Stimulated activated CD8-positive, alpha-beta memory T cell treated with anti-CD3 and anti-CD28 coated beads, Interleukin-4, amount 100 ng/mL, for 4 hours (primary cell): ENCODE measurements at places on chromosomes 4 and X.

DNA sequence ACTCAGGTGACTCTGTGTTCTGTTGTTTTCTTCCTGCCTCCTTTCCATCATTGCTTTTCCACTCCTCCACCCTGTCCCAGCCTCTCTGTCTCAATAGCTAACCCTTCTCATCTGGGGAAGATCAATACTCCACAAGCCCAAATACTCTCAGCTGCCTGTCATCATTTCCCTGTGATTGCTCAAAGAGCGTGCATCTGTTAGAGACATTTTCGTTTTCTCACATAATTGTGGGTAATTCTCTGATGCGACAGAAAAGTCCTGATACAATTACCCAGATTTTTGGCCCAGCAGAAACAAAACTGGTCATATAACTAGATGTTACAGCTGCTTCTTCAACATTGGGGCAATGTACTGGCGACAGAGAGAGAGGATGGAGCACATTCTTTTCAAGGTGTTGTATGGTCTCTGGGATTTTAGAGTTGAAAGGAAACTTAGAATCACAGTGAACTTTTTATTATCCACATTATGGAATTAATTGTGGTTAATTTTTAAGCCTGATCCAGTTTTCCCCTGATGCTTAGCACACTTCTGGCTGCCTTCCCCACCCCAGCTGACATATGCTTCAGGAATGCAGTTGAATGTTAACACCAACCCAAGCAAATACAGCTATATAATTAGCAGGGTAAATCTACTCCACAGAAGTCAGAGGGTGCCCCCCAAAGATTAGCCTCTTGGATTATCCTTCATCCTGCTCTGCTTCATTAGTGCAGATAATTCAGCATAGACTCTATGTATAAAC, 171.4 kb upstream of the ANXA3 start:
- no peak for DNase-seq

- no peak for DNase-seq
Measured at GRCh38 chr4:55358668-55359067, 12.6 kb downstream of the SRD5A3 start.

DNA sequence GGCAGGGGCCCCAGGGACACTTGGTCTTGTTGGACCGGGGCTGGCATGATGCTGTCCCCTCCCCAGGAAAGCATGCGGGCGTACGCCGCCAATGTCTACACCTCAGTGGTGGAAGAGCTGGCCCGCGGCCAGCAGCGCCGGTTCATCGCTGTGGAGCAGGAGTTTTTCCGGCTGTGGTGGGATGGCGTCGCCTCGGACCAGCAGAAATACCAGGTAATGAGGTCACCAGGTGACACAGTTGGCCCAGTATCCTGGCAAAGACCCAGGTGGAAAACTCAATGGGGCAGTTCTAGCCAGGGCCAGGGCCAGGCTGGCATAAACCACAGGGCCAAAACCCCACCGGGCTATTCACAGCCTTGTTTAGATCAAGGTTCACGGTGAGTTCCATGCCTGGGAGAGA, 1.5 kb downstream of the MAN2B2 start:
- DNase-seq, result no peak

GRCh38 chr4:48112017-48112667, 21.9 kb downstream of the TXK start:
- DNase-seq, result no peak

DNA sequence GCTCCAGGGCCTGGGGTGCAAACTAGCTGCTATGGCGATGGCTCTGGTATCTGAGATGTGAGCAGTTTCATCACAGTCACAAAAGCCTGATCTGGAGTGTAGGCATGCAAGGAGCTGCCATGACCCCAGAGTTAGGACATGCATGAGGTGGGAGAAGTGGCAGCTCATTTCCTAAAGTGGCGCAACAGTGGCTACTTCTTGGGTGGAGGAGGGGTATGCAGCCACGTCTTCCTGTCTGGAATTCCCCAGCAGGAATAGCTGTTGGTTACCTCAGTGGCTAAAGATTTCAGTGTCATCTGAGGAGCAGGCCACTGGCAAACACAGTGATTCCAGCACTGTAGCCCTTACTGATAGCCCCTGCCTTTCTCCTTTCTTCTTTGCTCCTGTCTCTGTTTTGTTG, 1382.5 kb downstream of the C4orf33 start:
- no peak for DNase-seq

DNA sequence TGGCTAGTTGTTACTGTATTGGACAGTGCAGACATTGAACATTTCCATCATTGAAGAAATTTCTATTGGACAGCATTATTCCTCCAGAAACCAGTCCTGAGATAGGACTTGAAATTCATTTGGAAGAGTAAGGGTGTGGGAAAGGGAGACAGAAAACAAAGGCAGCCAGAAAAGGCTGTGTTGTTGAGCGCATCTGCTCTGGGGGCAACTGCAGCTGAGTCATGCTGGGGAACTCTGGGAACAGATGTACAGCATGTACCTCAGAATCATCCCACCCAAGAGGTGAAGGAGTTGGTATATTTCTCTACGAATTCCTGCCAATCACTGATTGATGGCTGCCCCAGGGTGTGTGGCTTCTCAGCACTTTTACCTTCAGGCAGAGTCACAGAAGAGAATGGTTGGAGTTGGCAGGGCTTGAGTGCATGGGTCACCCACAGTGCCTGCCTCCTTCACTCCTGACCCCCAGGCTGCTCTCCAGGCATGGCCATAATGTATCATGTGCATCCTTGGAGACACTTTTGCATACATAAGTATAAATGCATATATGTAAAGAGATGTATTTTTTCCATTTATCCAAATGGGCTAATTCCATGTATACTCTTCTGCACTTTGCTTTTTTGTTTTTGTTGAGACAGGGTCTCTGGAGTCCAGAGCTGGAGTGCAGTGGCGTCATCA, 39.4 kb downstream of the GEMIN8 start:
- no peak for DNase-seq

- no peak for DNase-seq
Measured at GRCh38 chr4:91471280-91471679, 832.5 kb upstream of the GRID2 start.

GRCh38 chr4:55017406-55017805, 108.0 kb downstream of the KDR start:
- no peak for DNase-seq

DNA sequence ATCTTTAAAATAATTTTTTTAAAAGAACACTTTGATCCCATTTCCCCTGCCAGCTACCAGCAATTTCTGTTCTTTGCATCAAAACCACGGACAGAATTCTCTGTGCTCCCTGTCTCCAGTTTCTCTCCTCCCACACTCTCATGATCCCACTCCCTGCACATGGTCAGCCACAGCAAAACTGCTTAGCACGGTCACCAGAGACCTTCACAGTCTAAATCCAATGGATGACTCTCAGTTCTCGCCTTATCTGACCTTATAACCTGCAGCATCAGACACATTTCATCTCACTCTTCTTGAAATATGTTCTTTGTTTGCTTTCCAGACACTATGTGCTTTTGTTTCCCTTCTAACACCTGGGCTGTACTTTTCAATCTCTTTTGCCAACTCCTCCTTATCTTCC, 131.5 kb downstream of the NR3C2 start:
- DNase-seq, result no peak

GRCh38 chrX:716136-716535, 85.5 kb downstream of the SHOX start:
- no peak for DNase-seq

DNA sequence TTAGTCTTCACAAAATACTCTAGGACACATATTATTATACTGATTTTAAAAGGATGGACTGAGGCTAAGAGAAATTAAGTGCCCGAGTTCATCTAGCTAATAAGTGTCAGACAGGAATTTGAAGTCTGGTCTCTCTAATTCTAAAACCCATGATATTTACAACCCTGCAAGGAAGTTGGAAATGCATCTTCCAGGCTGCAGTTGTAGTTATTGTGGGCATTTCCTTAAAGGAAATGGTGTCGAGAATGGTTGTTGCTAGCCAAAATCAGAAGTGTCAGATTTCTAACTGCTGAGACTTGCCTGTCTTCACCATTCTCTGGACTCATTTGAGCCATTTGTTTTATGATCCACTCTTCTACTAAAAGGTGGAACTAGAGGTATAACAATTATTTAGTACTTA, 82.5 kb downstream of the FAT4 start:
- DNase-seq, result no peak

- no peak for DNase-seq
Measured at GRCh38 chr4:99683895-99684294, 26.3 kb upstream of the C4orf54 start.

GRCh38 chr4:79467246-79467932, 59.4 kb upstream of the GK2 start:
- DNase-seq, result no peak

GRCh38 chrX:109685656-109686078, 47.4 kb downstream of the ACSL4 start:
- DNase-seq, result no peak

DNA sequence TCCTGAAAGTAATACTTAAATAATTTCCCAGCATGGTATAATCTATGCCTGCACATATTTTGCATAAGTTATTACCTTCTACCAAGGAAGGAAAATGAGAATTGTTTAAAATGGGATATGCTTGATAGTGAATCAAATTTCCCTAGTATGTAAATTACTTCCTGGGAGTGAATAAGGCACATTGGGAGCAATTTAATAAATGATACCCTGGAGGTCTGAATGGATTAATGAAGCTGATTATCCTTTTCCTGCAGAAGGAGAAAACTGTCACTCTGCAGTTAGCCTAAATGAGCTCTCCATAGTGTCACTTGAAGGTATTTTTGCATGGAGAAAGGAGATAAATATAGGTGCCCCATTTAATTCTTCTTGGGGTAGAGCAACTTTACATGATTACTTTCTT, 2212.0 kb downstream of the PCDH7 start:
- DNase-seq, result no peak

DNA sequence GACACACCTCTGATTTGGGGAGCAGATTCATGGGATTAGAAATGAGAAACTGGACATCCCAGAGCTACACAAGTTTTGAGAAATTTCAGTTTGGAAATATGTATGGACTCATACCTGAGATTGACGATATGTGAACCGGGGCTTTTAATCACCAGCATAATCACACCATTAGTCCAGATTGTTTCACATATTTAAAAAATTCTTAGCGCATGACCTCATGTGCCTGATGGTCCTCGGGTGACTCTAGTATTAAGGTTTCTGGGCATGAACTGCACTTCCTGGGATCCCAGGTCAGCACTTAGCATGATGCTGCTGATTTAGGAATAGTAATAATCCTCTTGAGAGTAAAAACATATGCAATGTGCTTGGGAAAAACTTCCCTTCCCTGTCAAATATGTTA, 91.9 kb upstream of the BCOR start:
- no peak for DNase-seq

DNA sequence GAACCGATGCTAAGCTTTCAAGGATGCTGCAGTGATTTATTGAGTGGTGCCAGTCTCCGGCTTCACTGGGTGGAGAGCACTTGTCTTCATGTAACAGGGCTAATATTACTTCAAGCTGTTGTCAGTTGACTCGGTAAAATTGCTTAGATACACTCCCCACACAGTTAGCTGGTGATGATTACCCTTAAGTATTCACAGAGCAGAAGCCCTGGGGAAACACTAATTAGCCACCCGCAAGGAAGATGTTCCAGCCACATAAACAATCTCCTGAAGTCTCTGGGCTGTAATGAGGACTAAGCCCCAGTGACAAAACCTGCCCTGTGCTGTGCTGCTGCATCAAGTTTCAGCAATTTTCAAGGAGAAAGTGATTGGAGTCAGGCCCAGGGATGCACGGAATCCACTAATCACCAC, 37.3 kb upstream of the GK2 start:
- DNase-seq, result no peak

DNA sequence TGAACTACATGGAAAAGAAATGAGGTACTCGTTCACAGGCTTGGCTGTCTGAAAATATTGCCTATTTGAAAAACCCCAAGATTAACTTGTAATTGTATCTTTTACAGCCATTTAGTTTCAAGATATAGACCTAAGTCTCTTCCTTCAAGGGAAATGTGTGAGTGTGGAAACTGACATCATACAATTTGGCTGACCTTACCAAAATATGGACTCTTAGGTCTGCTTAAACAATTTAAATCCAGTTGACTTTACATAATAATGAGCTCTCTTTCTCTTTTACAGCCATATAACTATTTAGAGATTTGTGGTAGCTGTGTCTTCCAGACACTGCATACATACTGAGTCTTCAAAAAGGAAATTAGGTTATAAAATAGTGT, 186.9 kb downstream of the NR3C2 start:
- DNase-seq, result no peak

GRCh38 chrX:116657071-116657470, 194.3 kb upstream of the CT83 start:
- DNase-seq, result no peak

DNA sequence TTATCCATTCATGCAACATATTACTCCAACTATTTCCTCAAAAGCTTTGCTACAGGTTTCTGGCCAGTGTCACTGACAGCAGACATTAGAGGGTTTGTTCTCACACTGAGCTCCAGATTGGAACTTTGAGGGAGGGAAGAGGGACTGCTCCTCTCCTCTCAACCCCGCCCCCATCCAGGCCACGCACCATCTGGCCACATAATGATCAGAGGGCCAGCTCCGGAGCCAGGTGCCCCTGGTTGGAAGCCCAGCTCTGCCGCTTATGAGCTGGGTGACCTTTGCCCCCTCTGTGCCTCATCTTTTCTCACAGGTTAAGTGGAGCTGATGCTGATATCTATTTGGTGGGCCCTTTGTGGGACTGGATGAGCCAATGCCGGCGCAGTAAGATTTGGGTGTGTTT, 55.8 kb downstream of the C4orf50 start:
- DNase-seq, result no peak

DNA sequence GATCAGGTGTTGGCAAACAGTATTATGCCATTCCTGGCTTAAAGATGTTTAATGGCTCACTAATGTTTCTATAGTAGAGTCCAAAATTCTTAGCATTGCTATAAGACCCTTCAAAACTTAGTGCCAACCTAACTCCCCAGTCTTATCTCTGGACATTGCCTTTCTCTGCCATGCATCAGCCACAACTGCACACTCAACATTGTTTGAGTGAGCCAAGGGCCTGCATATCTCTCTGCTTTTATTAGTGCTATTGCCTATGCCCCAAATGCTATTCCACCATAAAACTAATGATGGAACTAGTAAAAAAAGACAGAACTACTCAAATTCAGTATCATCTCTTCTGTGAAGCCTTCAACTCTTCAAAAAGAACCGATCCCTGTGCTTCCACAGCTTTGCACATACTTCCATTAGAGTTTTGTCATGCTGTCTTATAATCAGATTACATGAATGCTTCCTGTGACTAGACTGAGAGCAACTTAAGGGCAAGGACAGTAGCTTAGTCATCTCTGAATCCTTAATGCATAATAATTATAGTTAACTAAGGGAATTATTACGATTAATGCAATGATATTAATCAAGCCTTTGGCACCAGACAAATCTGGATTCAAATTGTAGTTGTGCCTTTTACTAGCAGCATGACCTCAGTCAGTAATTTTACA, 53.7 kb downstream of the CHM start:
- no peak for DNase-seq

- no peak for DNase-seq
Measured at GRCh38 chr4:112938461-112939058, 110.9 kb upstream of the ANK2 start.
